ENCODE measurements at places on chromosomes 12 and 14. TPM values are rescaled to one million over a fixed set of nuclear protein-coding genes. Genes with fewer than 3 reads are reported as not detected.

The TMTC2 gene
- 0.55 TPM for total RNA-seq

The KLRC1 gene
- total RNA-seq: not detected

The FOXN4 gene
- 0.11 TPM for total RNA-seq

DNA sequence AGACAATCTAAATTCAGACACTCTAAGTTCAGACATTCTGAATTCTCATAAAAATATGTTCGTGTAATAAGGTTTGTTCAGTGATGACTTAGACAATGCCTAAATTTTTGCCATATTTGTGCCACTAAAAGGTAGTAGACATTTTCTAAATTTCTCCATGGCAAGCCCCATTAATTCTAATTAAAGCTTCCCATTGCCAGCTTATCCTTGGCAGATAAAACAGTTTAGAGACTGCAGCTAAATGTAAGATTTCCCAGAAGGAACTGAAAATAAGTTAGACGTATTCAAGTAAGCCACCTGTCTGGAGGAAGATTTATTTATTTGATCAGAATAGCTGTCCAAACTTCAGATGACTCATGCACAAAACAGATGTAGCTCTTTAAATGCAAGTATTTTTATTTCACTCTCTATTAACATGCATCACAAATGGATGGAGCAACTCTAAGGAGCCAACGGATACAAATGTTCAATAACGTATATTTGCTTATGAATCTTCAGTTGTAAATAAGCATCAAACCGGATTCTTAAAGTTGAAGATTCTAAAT, 130.4 kb downstream of the SLC2A13 start:
- no peak overlapping the region for H3K4me3 ChIP-seq
- no peaks in the 10 kb centered on the region for H3K4me1 ChIP-seq
- DNase-seq: no peak
- H3K27me3 ChIP-seq: no peaks in the 10 kb centered on the region
- no peaks in the 10 kb centered on the region for H3K36me3 ChIP-seq

DNA sequence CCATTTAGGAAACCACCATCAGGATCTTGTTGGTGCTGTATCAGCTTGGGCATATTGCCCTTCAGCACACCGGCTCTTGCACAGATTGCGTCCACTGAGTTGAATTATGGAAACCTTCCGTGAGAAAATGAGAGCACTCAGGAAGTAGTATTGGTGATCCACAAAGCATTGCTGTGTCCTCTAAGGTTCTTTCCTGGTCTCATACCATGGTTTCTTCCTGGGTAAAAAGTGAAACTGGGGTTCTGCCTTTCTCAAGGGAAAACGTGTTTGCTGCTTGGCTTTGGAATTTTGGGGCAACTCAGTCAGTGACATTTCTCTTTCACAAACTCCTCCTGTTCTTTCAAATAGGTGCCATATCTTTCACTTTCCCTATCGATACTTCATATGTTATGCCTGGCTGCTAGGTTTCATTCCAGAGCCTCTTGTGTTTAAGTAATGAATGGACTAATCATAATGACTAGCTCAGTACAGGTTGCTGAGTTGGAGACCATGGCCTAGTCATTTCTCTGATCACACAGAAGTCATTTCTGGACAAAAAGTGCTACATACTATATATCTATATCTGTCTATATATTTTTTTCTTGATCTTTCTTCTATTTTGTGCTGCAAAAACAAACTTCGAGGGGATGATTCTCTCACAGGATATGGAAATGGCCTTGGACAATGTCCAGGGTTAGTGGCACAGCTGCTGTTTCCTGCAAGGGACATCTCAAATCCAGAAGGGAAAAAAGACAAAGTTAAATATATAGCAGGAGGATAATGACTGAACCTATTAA, 423.4 kb downstream of the ZFP36L1 start:
- H3K27ac ChIP-seq: no peak overlapping the region
- no peak overlapping the region for H3K4me3 ChIP-seq
- no peaks in the 10 kb centered on the region for H3K36me3 ChIP-seq
- no peak for DNase-seq

DNA sequence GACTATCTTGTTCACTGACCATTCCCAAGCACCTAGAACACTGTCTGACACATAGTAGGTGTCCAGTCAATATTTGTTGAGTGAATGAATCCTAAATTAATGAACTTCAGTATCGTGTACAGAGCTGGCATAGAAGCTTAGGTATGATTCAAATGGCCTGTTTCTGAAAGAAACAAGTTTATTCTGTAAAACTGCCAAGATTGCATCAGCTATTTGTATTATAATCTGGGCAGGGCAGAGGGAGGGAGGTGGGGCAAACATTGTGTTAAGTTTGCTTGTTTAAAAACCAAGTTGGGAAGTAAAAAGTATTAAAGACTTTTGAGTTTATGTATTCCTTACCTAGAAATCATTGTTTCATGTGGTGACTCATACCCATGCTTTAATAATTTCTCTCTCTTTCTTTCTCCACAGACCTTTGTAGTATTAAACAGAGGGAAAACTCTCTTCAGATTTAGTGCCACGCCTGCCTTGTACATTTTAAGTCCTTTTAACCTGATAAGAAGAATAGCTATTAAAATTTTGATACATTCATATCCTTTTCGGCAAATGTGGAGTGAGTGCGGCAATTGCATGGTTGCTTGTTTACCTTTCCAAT, 92.8 kb downstream of the SCN8A start:
- no peaks in the 10 kb centered on the region for H3K36me3 ChIP-seq
- peaks cover 17% of the 10 kb centered on the region for H3K4me1 ChIP-seq
- H3K27me3 ChIP-seq: no peaks in the 10 kb centered on the region
- no peak for DNase-seq
- H3K27ac ChIP-seq: no peak overlapping the region

- no peaks in the 10 kb centered on the region for H3K27me3 ChIP-seq
- H3K4me3 ChIP-seq: no peak overlapping the region
- H3K27ac ChIP-seq: no peak overlapping the region
- H3K4me1 ChIP-seq: peaks cover 8% of the 10 kb centered on the region
- DNase-seq: no peak
- no peaks in the 10 kb centered on the region for H3K36me3 ChIP-seq
These were observed 29.1 kb downstream of the BBOF1 start for GRCh38 chr14:74048281-74048680.
